ENCODE measurements at places on chromosomes 7 and 10. TPM values are rescaled to one million over a fixed set of nuclear protein-coding genes. Genes with fewer than 3 reads are reported as not detected.

The CALML3 gene
- not detected for total RNA-seq

The ELMO1 gene
- not detected for total RNA-seq

The FBH1 gene
- 53.3 TPM for total RNA-seq

The GBX1 gene
- total RNA-seq, result not detected

The CADPS2 gene
- total RNA-seq, result 43.8 TPM

The NANOS1 gene
- total RNA-seq, result 1.7 TPM

The TRIM73 gene
- 4.5 TPM for total RNA-seq

The MCM10 gene
- 31.3 TPM for total RNA-seq

The PLPP4 gene
- not detected for total RNA-seq

The EPHB6 gene
- total RNA-seq, result not detected

The AMPH gene
- total RNA-seq, result not detected

The ZNF853 gene
- total RNA-seq, result 2.1 TPM

The ITGB8 gene
- not detected for total RNA-seq

The FAM24B gene
- total RNA-seq, result 3.0 TPM

The AFAP1L2 gene
- total RNA-seq, result not detected

The ASB15 gene
- total RNA-seq, result not detected

The LHPP gene
- 5.2 TPM for total RNA-seq

The MYH16 gene
- total RNA-seq, result 0.15 TPM

The ADARB2 gene
- not detected for total RNA-seq

The CRYGN gene
- not detected for total RNA-seq

The CAMK1D gene
- total RNA-seq, result not detected

The TMEM270 gene
- not detected for total RNA-seq

The PVRIG gene
- not detected for total RNA-seq

The PRLHR gene
- total RNA-seq, result not detected

The CLDN4 gene
- 28.2 TPM for total RNA-seq

The GPR158 gene
- not detected for total RNA-seq

The NUTM2E gene
- total RNA-seq, result not detected

The SBDS gene
- 79.3 TPM for total RNA-seq

The LIPN gene
- total RNA-seq, result not detected

The RAB19 gene
- 0.31 TPM for total RNA-seq

The KCNMA1 gene
- total RNA-seq, result 0.02 TPM

The CABCOCO1 gene
- not detected for total RNA-seq

The C7orf33 gene
- total RNA-seq, result not detected

The OR2A42 gene
- total RNA-seq, result not detected

The A1CF gene
- total RNA-seq, result 58.1 TPM

The ITGA8 gene
- not detected for total RNA-seq

The TMEM229A gene
- not detected for total RNA-seq

The PMS2 gene
- 13.9 TPM for total RNA-seq

The SPDYE2 gene
- not detected for total RNA-seq

The ERVW-1 gene
- total RNA-seq, result not detected

The GPR85 gene
- total RNA-seq, result not detected

The KIF11 gene
- total RNA-seq, result 62.8 TPM

The GALNT17 gene
- total RNA-seq, result not detected

The ALOX5 gene
- not detected for total RNA-seq

The ERCC6 gene
- 11.8 TPM for total RNA-seq

The NUP205 gene
- 87.2 TPM for total RNA-seq

The AASS gene
- 43.9 TPM for total RNA-seq

Measured in HepG2 (cell line).